CD4-positive, alpha-beta T cell treated with Interleukin-6 at 100 ng/mL for 8 hours (primary cell): ENCODE measurements at places on chromosomes 6 and 20.

DNA sequence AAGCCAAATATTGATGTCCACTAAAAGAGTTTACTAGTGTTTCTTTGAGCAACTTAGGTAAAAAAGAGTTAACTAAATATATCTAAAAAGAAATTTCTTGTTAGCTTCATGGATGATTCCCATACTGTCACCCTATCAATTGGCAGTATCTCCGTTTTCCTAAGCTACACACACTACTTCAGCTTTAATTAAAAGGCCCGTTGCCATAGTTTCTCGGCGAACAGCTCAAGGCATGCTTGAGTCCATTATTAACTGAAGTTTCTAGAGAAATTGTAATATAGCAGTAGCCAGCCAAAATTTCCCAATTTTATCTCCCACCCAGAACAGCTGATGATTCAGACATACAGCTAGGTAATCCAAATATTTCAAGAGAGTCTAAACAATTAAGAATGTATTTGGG, 20.0 kb upstream of the BEND6 start:
- no peak for DNase-seq

DNA sequence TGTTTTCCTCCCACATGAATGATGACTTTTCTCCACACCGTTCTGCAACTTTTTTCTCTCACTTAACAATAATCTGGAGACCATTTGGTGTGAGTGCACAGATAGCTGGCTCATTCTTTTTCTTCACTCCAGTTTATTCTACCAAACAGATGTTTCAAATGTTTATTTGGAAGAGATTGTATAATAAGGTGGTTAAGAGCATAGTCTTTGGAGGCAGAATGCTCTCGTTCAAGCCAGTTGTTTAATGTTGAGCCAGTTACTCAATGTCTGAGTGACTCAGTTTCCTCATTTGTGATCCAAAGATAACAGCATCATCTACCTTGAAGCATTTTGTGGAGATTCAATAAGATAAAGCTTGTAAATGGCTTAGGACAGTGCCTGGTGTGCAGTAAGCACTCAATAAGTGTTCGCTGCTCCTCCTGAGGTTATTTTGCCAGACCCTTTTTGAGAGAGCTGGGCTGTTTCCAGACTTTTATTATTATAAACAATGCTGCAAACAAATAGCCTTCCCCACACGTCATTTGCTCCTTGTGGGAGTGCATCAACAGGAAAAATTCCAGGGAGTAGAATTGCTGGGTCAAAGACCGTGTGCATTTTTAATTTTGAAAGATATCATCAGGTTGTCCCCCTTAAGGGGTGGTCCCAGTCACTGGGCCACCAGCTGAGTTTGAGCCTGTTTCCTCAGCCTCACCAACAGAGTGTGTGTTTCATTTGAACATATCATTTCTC, 70.6 kb downstream of the VEGFA start:
- DNase-seq = no peak

DNA sequence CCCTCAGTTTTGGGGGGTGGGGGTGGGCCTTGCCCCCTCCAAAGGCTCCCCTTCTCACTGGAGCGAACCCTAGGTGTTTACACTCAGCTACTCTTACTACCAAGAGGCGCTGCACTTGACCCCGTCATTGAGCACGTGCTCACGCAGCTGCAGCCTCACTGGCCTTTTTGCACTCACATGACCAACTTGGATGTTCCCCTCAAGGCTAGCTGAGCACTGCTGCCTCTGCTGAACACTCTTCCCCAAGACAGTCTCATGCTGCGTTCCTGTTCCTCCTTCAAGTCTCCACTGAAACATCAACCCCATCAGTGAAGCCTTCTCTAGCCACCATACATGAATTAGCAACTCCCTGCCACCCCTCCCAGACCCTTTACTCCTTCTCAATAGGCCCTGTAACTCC, 4.0 kb downstream of the SOD2 start:
- no peak for DNase-seq

GRCh38 chr20:9440892-9441291, 73.5 kb upstream of the LAMP5 start:
- no peak for DNase-seq

- DNase-seq = no peak
Measured at GRCh38 chr20:47699818-47700217, 85.5 kb downstream of the SULF2 start.

GRCh38 chr20:20364593-20365479, 3.1 kb upstream of the INSM1 start:
- no peak for DNase-seq

- DNase-seq = no peak
Measured at GRCh38 chr20:16613954-16614353, 40.7 kb upstream of the KIF16B start.

DNA sequence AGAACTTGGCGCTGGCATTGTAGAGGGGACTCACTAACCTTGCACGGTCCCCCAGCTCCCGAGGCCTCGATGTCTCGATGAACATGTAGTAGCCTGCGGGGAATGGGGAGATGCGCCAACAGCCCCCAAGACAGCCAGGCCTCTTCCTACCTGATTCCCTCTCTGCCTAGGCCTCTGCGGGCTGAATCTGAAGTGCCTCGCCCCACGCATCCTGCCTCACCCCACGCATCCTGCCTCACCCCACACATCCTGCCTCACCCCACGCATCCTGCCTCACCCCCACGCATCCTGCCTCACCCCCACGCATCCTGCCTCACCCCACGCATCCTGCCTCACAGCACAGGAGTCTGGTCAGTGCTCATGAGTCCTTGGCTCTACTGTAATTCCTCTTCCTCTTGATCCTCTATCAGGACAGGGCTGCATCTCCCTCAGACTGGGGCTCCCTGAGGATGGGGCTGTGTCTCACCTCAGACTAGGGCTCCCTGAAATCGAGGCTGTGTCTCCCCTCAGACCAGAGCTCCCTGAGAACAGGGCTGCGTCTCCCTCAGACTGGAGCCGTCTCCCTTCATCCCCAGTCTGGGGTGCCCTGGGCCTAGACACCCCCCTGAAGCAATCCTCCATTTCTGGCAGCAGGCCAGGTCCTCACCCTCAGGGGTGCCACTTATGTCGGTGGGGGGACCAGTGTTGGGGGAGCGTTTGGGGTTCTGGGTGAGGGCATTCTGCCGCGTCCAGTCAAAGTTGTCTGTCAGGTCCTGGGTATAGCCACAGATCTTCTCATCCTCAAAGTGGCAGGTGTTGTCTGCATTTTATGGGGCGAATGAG, 53.6 kb downstream of the MDGA1 start:
- DNase-seq = no peak
